ENCODE measurements at places on chromosomes 2 and 18.

DNA sequence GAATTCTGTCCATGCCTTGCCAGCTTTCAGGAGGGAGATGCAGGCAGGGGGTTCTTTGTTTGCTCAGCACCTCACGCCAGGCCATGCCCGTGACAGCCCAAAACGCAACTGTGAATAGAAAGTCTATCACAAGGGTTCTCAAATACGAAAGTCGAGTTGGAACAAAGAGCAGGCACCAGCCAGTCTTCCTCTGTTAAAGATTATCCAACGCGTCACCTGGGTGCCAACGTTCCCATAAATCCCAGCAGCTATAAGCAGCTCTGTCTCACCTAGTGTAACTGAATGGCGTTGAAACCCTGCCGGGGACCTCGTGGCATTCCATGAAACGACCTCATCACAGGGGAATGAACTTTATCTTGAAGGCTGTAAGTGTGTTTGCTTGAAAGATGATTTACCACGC, 84.8 kb upstream of the GATA6 start:
- DNase-seq = no peak

GRCh38 chr2:205734436-205735037, 52.2 kb downstream of the NRP2 start:
- no peak for DNase-seq

DNA sequence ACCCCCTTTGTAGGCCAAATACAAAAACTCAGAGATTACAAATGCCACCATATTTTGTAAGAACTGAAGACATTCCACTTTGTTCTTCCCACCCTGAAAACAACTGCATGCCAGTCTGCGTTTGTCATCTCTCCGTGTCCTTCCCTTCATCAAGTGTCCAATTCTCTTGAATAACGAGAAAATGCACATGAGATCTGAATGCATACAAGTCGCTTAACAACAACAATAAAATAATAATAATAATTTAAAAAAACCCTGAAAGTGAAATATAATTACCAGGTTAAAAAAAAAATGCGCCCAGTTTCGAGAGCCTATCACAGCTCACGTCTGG, 2.0 kb upstream of the SETBP1 start:
- no peak for DNase-seq

DNA sequence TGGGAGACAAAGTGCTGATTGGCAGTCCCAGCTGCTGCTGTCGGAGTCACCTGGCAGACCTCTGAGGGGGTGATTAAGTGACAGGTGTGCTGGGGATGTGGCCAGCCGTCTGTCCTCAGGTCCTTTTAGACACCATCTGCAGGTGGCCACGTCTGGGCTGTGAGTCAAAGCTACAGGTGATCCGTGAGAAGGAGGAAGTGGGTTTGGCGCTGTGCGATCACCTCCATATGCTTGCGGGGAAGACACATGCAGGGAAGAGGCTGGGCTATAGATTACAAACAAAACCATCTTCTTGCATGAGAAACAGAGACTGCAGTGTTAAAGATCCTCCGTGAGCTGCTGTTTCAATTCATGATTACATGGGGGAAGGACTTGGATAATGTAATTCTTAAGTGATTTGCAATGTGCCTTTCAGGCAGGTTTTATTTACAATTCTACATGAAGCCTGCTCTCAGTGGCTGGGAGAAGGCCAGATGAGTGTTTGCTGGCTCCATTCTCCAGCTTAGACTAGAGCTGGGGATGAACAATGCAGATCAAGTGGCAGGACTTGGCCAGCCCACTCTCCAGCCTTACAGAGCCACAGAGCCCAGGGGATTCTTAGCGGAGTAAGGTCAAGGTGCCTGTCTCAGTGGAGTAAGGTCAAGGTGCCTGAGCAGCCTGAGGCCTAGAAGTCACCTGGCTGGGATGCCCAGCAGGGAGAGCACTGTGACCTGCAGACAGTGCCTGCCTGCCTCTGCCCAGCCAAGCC, 87.8 kb downstream of the LYPD1 start:
- no peak for DNase-seq

- DNase-seq = no peak
These were observed 195.1 kb downstream of the RTP5 start for GRCh38 chr2:242064364-242065250.

DNA sequence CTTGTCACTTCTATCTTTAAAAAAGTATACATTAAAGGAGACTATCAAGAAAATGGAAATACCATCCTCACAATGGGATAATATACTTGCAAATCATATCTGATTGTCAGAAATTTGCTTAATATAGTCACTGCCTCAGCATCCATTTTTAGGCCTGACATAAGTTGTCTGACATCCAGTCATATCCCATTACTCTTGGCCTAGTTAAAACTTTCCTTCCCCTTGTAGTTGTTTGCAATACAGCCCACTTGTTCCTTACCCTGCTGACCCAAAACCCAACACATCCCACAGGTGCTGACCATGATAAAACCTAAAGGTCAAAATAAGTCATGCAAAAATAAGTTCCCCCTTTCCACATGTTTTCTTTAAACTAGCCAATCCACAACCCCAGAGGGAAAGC, 3.6 kb upstream of the ARHGEF33 start:
- no peak for DNase-seq

DNA sequence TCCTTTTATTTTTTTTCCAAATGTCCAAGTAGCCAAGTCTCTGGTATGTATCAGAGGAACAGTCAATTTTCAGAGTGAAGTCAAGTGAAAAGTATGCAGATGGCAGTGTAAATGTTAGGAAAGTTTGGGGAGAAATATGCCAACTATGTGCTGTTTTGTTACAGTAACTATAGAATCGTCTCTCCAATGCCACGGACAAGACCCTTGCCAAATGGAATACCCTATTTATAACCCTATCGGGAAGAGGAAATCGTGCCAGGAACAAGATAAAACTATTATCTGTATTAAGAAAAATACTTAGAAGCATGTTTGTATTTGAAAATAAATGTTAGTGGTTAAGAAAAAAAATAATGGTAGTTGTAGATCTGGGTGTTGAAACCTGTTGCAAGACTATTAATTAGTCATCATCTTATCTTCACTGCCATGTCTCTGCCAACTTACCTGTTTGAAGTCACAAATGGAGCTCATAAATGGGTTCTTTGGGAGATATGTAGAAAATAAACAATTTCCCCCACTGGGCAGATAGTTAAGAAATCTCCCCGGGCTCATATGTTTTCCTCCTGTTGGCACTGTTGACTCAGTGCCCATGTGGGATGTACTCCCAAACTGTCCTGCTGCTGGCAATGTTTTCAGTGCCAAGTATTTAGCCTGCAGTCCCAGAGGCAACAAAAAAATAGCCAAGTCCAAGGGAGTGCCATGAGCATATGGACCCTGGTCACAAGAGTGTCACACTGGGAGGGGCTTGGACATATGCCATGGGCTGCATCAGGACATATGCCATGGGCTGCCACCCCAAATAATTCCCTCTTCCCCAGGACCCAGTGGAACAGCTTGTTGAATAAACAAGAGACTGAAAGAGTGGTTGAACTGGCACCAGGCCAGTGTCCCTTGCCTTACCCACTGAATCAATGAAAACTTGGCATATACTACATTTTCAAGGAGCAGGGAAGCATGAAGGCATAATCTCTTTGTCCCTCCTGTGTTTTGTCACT, 366.9 kb downstream of the OSR1 start:
- DNase-seq = peak; percentile 10

GRCh38 chr2:174338147-174338605, 3.4 kb downstream of the SP9 start:
- no peak for DNase-seq

DNA sequence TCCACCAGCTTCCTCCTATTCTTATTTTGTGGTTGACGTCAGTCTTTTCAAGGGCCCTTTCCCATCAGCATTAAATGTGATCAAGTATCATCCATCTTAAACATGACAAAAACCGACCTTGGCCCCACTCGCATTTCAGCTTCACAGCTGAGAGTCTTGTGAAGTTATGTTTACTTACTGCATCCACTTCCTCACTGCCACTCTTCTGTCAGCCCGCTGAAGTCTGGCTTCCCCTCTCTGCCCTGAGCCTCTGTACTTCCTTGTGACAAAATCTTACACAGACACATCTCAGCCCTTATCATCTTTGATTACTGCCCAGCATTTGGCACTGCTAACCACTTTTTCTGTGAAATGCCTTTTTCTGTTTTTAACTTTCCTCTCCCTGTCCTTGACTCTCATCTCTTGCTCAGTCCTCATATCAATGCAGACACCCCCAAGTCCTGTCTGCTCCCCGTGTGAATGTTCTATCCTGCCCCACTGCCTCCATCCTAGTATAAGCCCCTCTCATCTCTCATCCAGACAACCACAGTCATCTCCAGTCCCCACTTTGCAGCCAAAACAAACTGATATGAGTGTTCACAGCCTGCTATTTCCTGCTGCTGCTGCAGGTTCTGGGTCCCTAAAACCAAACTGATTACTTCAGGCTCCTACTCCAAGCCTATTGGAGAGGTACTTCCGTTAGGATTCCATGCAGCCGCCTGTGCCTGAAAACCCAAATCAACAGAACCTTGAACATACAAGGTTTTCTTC, 31.4 kb downstream of the FOSL2 start:
- no peak for DNase-seq

DNA sequence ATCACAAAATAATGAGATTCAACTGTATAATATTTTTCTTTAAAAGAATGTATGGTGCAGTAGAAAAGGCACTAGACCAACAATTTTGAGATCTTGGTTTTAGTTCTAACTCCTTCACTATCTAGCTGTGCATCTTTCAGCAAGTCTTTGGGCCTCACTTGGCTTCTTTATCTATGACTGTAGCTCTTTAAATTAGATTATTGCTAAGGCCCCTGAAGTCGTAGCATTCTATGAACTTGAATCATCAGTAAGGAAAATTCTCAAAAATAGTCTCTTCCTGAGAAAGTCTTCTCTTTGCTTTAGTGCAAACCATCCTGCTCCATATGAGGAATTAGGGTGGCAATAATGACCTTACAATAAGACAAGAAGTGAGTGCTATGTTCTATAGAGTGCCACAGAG, 140.4 kb downstream of the FTCDNL1 start:
- DNase-seq = no peak

DNA sequence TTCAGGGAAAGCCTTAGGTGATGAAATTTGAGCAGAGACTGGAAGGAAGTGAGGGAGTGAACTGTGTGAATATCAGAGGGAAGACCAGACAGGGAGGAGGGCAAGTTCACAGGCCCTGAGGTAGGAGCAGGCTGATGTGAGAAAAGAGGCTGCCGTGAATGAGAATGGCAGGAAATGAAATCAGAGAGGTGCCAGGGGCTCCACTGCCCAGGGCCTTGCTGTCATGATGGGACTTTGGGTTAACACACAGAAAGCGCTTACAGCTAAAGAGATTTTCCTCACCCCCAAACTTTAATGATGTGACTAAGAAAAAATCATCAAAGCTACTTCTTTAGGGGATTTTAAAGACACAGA, 53.8 kb downstream of the MARCHF4 start:
- no peak for DNase-seq

- DNase-seq = peak; percentile 31
These were observed 593.3 kb upstream of the FANCL start for GRCh38 chr2:58834404-58834803.

DNA sequence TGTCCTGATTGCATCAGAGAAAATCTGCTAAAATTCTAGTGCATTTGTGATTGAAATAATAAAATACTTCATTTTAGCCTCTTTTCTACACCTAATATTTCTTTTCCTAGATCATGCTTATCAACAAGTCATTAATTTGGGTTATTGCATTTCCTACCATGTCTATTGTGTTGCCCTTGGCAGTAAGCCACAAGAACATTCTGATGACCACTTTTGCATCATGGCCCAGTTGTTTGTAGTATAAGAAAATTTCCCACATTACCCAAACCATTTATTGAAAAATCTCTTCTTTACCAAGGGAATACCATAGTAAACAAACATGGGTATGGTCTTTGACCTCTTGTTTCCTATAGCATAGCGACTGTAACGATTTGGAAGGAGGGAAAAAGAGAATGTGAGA, 76.3 kb downstream of the R3HDM1 start:
- no peak for DNase-seq

- no peak for DNase-seq
These were observed 7.5 kb downstream of the B3GNT2 start for GRCh38 chr2:62203459-62203858.

GRCh38 chr2:237624565-237624964, 2.8 kb upstream of the LRRFIP1 start:
- no peak for DNase-seq

- DNase-seq = no peak
These were observed 355.6 kb downstream of the PARD3B start for GRCh38 chr2:204900910-204901309.

DNA sequence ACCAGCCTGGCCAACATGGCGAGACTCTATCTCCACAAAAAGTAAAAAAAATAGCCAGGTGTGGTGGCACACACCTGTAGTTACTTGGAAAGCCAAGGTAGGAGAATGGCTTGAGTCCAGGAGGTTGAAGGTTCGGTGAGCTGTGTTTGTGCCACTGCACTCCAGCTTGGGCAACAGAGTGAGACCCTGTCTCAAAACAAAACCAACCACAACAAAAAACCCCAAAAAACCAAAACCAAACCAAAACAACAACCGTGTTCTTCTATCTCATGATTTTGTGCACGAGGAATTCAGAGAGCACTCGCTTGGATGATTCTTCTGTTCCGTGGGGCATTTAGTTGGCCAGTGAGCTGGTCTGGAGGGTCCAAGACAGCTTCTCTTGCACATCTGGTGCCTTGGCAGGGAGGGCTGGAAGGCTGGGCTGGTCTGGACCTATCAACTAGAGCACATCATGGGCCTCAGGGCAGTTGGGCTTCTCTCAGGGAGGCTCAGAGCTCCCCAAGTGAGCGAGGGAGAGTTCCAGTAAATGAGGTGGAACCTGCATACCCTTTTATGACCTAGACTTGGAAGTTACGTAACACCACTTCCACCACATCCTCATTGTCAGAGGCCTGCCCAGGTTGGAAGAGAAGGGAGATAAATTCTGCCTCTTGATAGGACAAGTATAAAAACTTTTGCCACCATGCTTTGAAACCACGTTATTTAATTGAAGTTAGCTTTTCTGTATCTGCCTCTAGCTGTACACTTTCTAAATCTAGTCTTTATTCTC, 25.2 kb downstream of the SIX2 start:
- no peak for DNase-seq
